Fibroblast of the aortic adventitia (primary cell): ENCODE measurements at places on chromosomes 11 and 22. TPM values are rescaled to one million over a fixed set of nuclear protein-coding genes. Genes with fewer than 3 reads are reported as not detected.
A peak's percentile ranks its signal among the peaks of the same experiment; 100 is the strongest.

The NRIP3 gene
- 4.3 and 21.3 TPM in 2 replicates for total RNA-seq

The MMP7 gene
- total RNA-seq = not detected in 2 replicates

The RIC3 gene
- not detected in 2 replicates for total RNA-seq

The LRRC32 gene
- total RNA-seq = 23.1 and 30.0 TPM in 2 replicates

The NPTXR gene
- 1.3 and 2.0 TPM in 2 replicates for total RNA-seq

The TRIM49B gene
- total RNA-seq = not detected in 2 replicates

The GRAP2 gene
- not detected in 2 replicates for total RNA-seq

- DNase-seq = peak; percentile 48
These were observed 115.9 kb upstream of the GRK3 start for GRCh38 chr22:25448435-25449051.

DNA sequence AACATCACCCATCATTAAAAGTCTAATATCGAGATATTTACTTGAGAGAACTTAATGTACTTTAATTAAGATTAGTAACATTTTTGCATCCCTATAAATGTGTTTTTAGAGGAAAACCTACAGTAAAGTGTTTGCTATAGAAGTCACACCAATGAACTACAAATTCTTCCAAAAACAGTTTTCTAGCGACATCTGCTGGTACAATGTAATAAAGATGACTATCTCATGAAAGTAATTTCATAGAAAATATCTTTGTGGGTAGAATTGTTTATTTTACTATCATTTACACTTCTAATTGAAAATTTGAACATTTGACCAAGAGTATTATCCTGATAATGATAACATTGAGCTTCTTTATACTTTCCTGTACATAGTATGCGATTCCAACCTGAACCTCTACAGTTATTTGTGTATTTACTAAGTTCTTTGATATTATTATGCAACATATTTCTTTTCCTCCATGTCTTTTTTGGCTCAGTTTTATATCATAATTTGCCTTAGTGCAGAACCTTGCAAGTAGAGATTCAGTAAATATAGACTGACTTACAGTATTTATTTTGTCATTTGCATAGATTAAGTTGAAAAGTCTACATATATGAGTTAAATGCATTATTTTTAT is 252.7 kb downstream of the TMEM135 start:
- peak; percentile 84 for DNase-seq

DNA sequence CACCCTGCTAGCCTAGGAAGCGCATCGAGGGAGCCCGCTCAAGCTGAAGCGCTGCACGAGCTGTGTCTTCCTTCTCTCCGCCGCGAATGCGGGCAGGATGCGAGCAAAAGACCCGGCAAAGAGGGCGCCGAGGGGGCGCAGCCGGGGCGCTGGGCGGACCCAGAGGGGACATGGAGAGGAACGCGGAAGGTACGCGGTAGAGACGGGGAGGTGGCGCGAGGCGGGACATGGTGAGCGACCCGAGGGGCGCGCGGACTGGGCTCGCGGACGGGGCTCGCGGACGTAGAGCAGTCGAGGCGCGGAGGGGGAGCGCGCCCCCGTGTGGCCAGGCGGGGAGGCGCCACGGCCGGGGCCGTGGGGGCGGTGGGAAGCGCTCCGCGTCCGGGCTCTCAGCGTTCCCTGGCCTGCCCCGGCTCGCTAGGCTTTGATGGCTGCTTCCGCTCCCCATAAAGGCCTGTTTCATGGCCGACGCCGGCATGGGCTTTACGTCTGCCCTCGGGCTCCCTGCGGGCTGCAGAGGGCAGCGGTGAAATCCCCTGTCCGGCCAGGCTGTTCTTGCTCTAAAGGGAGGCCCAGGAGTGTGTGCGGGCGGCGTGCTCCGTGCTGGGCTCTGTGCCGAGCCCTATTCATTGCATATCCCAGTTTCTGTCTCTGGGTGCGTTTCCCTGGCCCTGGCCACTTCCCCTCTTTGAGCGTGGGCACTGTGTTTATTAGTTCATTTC is 31.2 kb upstream of the TRIM29 start:
- peak; percentile 48 for DNase-seq

GRCh38 chr11:36594316-36594989 is at the start of gene IFTAP:
TSS of gene IFTAP (plus strand) at chr11:36594502. CDS start at chr11:36610104, 15,602 bp downstream.
- DNase-seq = peak; percentile 94

DNA sequence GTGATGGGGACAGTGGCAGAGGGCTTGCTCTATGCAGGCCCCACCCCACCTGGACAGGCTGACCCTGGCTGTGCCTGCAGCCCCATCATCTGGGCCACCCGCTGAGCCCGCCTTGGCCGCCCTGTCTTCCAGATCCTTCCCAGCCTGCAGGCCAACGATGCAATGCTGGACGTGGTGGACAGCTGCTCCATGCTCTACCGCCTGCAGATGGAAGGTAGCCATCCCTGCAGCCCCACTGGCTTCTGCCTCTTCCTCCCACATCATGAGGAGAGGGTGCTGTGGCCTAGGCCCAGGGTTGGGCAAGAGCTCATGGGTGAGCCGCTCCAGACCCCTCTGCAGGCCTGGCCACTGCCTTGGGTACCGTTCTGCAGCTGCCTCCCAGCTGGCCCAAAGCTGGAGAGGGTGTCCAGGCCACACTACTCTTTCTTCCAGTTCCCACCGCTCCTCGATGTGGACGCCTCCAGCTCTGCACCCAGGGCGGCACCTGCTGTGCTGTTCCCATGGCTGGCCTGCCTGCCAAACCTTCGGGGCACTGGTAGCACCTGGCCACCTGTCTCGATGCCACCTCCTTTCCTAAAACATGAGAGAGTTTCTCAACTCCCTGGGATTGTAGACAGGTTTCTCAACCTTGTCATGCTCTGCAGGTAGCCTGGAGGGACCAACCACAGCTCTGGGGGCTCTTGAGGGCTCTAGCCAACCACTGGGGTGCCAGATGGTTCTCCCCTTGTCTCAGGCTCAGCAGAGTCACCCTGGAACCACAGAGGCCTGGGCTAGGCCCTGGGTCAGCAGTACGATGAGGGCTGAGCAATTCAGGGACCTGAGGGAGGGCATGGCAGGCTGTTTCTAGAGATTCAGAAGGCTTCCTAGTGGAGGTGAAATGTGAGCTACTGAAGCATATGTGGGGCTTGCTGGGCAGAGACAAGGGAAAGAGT is 9.5 kb upstream of the GTSE1 start:
- DNase-seq = no peak

- DNase-seq = peak; percentile 29
These were observed 60.2 kb downstream of the EHF start for GRCh38 chr11:34680918-34681586.

DNA sequence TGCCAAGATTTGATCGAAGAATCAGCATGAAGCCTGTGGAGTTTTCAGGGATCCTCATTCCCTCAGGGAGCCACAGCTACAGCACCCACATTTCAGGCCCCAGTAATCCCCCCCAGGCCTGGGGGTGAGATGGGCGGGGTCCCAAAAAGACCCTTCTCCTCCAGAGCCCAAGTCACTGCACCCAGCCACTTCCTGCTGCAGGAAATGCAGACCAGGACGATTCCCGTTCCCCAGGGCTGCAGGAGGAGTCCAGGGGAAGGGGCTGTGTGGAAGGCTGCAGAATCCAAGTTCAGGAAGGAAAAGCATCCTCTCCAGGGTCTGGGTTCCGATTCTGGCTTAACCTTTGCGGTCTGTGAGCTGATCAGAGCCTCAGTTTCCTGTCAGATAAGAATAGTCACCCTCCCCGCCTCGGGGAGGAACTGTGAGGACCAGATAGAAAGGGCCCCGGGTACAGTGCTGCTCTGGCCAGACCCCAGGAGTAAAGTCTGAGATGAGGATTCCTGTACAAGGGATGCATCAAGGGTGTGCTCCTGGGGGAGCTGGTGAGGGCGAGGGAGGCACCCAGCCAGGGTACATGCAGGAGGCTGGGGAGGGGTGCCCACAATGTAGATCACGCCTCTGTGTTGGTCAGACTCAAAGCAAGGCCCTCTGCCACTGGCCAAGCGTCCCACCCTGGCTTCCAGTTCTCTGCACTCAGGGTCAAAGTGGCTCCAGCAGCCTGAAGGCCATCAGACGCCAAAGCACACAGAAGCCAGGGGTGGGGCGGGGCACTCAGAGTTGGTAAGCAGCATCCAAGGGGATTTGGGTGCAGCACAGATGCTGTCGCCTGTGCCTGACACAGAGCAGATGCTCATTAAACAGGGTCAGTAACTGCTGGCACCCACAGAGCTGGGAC is 30.1 kb upstream of the TP53I11 start:
- DNase-seq = no peak

- DNase-seq = no peak
These were observed 54.2 kb downstream of the GRAMD4 start for GRCh38 chr22:46674367-46674781.

GRCh38 chr22:35310556-35311550 is 11.2 kb downstream of the TOM1 start:
- no peak for DNase-seq

DNA sequence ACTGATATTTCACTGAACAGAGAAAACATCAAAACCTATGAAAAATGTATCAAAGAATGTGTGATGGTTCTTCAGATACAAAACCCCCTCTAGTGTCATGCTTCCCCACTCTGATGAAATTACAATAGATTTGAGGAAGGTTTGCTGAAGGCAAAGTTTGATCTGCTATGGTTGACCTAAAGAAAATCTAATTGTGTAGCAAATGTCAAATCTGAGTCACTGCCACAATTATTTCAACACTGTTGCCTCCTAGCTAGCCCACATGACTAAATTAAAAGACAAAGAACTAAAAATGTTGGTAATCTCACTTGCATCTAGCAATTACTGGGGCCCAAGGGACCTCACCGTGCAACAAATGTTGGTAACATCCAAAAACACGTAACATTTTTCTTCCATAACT is 728.0 kb downstream of the DLG2 start:
- DNase-seq = no peak

DNA sequence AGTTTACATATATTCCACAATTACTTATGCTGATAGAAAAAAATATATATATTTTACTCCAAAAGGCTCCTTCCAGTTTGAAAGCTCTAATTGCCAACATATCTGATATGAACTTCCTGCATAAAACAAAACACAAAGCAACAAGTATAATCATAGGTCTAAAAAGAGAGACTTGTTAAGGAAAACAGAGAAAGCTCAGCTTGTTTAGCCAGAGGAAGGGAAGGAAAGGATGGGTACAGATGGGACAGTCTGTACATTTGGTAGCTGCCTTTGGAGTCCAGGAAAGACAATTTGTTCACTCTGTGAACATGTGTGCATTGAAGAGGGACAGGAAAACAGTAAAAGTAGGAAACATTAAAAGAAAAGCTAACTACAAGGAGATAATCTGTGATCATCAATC is 45.7 kb upstream of the AKIP1 start:
- no peak for DNase-seq

DNA sequence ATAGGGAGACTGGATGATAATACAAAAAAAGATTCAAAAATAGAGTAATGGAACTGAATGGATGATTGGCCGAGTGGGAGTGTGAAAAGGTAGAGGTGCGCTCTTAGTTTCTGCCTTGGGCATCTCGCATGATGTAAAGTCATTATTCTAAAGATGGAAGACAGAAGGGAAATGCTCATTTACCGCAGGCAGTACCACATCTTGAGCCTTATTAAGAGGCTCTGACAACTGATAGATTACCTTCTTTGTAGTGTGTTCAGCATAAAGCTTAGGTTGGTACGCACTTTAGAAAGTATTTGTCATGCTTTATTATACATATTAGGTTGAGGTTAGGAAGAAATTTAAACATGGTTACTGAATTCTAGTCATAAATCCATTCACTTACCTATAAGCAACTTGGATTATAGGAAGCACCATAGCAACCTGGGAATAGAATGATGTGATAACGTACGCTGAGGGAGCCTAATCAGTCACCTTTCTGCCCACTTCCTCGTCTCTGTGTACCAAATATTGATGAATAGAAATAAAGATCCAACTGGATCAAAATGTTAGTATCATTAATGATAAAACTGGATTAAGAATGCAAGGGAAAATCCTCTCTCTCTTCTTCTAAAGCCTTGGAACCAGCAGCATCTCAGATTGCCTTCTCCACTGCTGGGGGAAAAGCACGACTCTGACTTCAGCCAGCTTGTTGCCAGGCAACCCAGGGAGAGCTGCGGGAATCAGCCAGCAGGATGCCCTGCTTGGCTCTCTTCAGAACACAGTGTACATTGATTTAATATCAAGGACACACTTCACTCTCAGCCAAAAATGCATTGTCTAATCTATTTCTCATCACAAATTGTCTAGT is 29.0 kb upstream of the VWA5A start:
- no peak for DNase-seq

DNA sequence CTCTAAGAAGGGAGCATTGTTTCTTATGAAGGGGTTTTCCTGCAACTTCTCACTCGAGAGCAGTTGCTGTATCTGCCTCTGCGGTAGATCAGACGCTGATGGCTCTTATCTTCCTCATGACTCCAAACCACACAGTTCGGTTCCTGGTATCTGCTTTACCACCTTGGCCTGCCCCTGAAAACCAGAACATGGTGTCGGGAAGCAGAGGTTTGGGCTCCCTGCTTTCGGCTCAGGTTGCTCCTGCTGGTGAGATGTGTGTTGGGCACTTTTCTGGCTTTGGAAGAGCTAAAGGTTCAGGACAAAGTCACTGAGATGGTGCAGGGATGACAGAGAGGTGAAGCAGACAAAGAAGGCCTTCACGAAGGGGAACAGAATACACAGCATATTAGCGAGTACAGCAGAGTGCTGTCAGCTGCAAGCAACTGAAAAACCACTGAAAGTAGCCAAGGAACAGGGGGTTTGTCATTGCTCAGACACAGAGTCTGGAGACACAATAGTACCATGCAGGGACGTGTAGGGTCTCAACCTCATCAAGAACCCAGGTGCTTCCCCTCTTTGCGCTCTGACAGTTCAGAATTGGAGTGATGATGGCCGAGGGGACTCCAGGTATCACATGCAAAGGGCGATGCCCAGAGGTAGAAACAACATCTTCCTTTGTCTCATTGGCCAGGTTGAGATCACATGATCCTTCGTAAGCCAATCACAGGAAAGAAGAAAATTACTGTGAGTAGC is 11.9 kb upstream of the CSF2RB start:
- DNase-seq = no peak

GRCh38 chr22:23074451-23074850 is 4.1 kb downstream of the GNAZ start:
- DNase-seq = no peak

DNA sequence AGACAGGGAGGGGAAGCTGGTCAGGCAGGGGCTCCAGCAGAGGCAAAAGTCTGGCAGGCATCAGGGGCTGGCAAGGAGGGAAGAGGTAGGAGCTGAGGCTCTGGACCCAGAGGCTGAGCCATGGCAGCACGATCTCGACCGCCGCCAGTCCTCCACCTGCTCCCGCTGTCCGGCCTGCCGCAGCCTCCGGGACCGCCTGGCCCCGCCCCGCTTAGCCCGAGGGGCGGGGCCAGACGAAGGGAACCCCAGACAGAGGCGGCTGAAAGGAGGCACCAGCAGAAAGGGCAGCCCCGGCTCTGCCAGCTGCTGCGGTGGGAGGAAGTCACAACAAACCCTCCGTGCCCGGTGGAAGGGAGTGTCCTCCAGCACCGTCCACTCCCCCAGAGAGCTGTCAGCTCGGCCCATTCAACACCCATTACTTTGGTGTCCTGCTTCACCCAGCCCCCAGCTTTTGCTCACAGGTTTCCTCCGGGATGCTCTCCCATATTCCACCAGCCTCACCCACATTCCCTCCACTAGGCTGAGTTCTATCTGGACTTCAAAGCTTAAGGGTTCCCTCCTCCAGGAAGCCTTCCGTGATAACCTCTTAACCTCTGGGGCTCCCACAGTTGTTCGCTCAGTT is at the start of gene MFNG:
Gene MFNG (minus strand): TSS at position 161 of the 622 bp plus-strand sequence. CDS start 207 bp downstream, outside the sequence.
- peak; percentile 9 for DNase-seq

- no peak for DNase-seq
These were observed 48.9 kb upstream of the TCF20 start for GRCh38 chr22:42319386-42319785.
